COLO829 (cell line): ENCODE measurements at places on chromosomes 1 and 21.
A peak's percentile ranks its signal among the peaks of the same experiment; 100 is the strongest.

GRCh38 chr1:186152620-186153239 lies 222.3 kb downstream of the TPR start:
- peak; percentile 82 for DNase-seq

- DNase-seq, result no peak
Measured at GRCh38 chr1:101522486-101522885, 285.7 kb downstream of the S1PR1 start.

DNA sequence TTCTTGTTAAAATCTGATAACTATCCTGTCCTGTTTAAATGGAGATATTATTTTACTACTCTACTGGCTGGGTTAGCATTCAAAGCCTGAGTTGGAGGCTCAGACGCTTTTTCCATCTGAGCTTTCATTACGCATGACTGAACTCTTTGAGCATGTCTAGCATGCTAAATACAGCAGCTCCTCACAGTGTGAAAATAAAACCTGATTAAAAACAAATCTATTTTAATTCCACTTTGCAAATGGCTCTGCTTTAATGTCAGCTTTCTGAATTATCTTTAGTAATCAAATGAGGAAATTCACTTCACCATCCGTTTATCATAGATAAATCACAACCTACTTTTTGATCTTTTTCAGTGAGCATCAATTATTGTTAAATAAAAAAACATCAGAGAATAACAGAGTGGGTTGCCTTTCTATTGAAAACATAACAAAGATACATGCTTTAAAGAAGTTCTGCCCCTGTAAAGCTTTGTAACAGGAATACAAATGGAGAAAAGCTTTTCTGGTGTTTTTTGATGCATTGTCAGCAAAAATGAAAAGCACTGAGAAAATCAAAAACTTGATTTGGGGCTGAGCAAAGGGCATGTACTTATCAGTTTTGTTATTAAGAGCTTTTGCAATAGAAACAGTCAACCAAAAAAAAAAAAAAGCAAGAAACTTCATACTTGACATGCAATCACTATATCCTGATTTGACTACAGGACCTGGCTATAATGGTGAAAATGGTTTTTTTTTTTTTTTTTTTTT lies 3.5 kb upstream of the SPEN start:
- DNase-seq, result no peak

DNA sequence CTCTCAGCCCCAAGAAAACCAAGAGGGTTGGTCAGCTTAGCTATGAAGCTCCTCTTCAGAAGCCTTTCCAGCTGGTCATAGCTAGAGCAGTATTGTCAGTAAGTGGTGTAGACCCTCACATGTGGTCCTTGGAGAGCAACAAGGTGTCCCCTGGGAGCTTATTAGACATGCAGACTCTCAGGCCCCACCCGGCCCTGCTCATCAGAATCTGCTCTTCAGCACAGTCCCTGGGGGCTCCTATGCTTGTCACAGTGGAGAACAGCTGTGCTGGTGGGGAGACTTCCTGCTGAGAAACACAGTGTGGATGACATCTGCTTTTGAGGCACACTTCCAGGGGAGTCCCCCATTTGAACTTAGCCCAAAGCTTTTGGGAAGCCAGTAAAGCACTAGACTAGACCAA lies 21.9 kb upstream of the NEK2 start:
- DNase-seq, result no peak

DNA sequence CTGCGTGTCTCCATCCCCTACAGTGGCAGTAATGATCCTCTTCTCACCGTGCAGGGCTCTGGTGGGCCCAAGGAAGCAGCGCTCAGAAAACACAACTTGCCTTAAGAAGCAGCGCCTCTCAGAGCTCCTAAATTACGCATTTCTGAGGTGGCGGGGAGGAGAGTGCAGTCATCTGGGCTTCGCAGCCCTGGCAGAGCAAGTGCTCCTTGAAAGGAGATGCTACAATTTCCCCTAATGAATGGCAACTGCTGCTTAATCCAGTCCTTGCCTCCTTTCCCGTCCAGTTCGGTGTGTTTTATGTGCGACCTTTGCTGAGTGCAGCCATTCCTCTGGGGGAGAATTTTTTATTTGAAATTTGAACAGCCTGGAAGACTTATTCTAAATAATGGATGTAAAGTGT lies 287.3 kb downstream of the PTPRU start:
- no peak for DNase-seq

DNA sequence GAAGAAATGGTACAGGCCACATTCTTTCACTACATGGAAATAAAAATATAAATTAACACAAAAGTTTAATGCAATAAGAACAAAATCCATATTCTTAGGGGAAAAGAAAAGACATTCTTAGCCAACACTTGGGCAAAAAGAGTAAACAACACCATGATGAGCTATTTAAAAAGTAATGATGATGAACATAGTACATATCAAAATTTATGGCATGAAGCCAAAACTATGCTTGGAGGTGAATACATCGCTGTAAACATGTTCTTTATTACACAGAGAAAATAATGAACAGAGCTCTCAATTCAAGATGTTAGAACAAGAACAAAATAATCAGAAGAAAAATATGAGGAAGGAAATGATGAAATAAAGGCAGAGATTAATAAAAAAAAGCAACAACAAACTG lies 158.2 kb downstream of the ZSCAN20 start:
- no peak for DNase-seq

DNA sequence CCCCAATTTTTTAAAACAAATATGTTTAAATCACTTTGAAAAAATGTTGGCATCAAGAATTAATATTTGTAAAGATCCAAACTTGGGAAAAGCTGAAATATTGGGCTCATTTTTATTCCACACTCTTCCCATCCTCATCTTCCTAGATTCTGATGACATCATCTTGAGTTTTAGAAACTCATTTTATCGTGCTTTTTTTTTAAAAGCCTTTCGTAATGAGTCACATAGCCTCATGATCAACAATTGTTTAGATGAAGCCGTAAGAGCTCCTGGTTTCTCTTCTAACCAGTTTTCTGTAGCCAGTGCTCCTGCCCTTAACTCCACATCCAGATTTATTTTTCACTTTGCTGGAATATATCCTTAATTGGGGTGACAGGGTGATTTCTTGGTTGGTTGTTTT lies 78.6 kb downstream of the POFUT2 start:
- DNase-seq, result peak; percentile 44

GRCh38 chr1:173112129-173112528 lies 61.4 kb upstream of the TNFSF18 start:
- DNase-seq, result no peak

- no peak for DNase-seq
Measured at GRCh38 chr21:29245104-29245643, 53.5 kb upstream of the BACH1 start.
